Vagina (tissue), 2 donors: ENCODE measurements at places on chromosomes 1 and 21.
A peak's percentile ranks its signal among the peaks of the same experiment; 100 is the strongest.

DNA sequence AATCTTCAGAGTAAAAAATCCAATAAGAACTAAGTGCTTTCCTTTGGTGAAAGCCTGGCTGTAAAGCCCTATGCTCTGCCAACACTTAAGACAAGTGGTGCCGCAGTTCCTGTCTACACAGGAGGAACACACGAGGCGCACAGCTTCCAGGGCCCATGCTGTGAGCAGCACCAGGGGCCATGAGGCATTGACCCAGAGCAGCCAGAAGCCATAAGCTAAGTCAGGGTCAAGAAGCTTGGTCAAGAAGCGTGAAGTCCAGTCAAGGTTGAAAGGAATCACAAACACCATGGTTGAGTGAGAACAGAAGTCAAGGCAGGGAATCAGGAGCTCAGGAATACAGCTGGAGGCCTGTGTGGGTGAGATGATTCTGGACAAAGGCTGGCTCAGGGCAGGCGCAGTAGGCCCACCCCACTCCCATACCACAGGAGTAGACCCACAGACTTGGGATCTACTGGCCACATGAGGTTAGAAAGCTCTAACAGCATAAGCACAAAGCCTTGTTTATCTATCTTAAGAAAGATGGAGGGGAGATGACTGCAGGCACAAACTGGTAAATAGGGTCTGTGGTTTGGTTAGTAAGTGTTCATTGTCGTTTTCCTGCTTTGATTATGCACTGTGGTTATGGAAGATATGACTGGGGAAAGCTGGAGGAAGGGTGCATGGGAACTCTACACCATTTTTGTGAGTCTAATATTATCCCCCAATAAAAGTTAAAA, 42.9 kb upstream of the RCAN3 start:
- no peak for DNase-seq

GRCh38 chr1:109559995-109560394, 11.6 kb downstream of the GNAI3 start:
- DNase-seq, result no peak

DNA sequence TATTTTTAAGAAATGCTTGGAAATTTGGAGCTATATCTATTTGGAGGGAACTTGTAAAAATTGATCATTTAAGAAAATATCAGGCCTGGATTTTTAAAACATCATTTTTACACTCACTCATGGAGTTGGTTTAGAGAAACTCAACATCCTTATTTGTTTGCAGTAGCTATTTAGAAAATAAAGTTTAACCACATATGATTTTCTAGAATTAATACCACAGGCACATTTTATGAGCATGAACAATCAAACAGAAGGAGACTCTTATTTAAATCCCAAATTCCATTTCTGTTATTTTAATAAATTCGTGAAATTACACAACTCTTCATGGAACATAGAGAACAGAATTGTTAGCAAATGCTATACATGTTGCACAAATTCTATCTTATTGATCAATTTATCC, 3.2 kb downstream of the CDKN2C start:
- DNase-seq, result no peak

GRCh38 chr1:77313491-77313890, 31.7 kb downstream of the AK5 start:
- no peak for DNase-seq

DNA sequence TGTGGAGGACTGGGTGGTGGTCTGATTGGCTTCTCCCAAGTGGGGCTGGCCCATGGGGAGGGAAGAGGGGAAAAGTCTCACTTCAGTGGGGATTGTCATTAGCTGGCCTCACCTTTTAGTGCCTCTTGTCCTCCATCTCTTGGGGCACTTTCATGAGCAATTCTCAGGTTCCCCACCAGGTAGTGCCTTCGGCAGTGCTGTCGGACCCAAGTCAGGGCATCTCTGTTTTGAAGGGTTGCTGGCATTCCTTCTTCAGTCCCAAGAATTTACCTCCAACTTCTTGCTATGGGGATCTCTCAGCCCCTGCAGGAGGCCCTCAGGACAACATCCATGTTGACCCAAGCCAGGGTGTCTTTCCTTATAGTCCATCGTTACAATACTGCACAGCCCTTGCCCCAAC, 54.7 kb upstream of the F3 start:
- no peak for DNase-seq

GRCh38 chr1:151158751-151159251, 2.4 kb downstream of the TNFAIP8L2 start:
- DNase-seq, result no peak

- peak; percentile 84 for DNase-seq
Observed at GRCh38 chr1:168091720-168092550, 44.8 kb downstream of the GPR161 start.

DNA sequence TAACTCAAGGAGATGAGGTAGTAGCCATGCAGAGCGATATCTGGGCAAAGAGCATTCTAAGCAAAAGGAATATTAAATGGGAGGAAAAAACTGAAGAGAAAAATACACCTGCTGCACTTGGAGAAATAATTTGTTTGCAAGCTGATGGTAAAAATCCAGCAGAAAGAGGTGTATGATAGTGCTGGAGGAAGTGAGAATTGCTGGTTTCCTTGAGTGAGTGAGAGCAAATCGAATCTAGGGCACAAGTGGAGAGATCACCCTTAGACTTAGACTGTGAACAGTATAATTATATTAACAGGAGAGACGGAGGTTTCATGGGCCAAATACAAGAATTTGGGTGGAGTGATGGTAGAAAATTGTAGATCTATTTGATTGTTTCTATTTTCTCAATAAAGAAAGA, 2.7 kb upstream of the CR1 start:
- DNase-seq, result no peak

- no peak for DNase-seq
Observed at GRCh38 chr1:165828669-165829329, 1.4 kb downstream of the UCK2 start.

GRCh38 chr1:61101536-61101935, 19.2 kb downstream of the NFIA start:
- DNase-seq, result no peak

- DNase-seq, result no peak
Observed at GRCh38 chr1:50490640-50491039, 67.4 kb upstream of the DMRTA2 start.

GRCh38 chr1:14168326-14169063, 430.0 kb upstream of the KAZN start:
- DNase-seq, result no peak

GRCh38 chr21:45167796-45168222, 93.4 kb downstream of the ADARB1 start:
- peak; percentile 18 for DNase-seq

DNA sequence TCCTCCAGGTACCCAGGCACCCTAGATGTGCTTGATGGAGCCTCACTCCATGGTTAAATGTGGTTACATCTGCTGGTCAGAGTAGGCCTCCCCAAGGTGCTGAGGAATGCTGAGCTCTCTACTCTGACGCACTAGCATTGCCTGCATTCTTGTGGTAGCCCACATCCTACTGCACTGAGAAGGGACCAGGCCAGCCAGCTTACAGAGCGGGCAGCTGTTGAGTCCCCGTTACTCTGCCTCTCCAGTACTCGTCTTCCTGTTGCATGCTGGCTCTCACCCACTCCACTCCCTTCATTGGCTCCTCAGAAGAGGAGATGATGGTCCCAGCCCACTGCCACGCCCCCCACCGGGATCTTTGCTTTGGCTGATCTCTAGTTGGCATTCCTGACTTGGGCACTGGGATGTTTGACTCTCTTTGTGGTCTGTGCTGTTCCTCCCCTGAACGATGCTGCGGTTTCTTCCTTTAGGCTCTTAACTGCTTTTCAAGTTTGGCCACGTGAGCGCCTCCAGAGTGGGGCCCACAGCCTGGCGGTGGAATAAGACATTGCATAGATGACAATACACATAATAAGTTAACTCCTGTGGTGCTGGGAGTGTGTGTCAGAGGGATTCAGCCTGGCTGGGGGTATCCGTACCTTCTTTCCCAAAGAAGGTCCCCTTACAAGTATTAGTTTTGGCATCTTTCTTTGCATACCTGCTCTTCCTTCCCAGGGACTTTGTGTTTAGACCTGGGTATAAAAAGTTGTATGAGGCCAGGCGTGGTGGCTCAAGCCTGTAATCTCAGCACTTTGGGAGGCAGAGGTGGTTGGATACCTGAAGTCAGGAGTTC, 18.6 kb downstream of the AZIN2 start:
- DNase-seq, result no peak

GRCh38 chr1:7565099-7565750, 205.9 kb upstream of the VAMP3 start:
- DNase-seq, result no peak

GRCh38 chr21:45497846-45498645, 44.2 kb downstream of the SLC19A1 start:
- DNase-seq, result no peak

- DNase-seq, result no peak
Observed at GRCh38 chr21:26967062-26967913, at the start of gene ADAMTS5. ADAMTS5 (minus strand) TSS chr21:26967088; CDS start chr21:26966391, 697 bp downstream.

- DNase-seq, result no peak
Observed at GRCh38 chr1:58318157-58319005, 228.1 kb downstream of the OMA1 start.

DNA sequence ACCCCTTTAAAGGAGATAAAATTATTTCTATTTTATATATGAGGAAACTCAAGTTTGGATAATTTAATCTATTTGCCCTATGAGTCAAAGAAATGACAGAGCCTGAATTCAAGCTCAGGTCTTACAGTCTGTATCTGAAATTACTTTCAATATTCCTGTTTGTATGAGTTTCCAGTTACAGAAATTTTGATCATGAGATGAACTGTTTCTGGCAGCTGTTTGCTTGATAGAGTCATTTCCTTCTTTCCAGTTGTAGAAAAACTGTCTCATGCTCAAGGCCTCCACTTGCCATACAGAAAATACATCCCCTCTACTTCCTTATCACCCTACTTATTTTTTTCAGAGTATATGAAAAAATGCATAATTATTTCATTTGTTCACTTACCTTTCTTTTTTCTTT, 87.6 kb downstream of the PTPRC start:
- no peak for DNase-seq

GRCh38 chr1:81662913-81663526, 137.7 kb upstream of the ADGRL2 start:
- DNase-seq, result no peak

- DNase-seq, result no peak
Observed at GRCh38 chr21:45325206-45326168, 37.8 kb upstream of the POFUT2 start.

GRCh38 chr1:204084247-204084772, 11.4 kb downstream of the SOX13 start:
- no peak for DNase-seq

DNA sequence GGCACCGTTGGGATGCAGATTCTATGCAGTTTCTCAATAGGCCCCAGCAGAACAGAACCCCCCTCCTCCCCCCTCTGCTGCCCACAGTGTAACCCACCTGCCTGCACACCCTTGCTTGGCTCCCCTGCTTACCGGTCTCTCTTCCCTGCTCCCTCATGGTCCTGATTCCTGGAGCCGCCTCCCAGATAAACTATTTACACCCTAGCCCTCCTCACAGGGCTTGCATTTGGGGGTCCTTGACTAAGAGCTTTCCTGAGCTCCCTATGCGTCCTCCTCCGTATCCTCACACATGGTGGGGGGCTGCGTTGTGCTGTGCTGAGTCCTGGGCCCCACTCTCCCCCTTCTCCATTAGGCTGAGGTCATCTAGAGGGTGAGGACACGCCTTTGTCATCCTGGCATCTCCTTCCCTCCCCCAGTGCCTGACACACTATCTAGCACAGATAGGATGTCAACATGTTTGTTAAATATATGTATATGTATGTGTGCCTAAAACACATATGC, 121.9 kb downstream of the GRIK3 start:
- peak; percentile 90 for DNase-seq

GRCh38 chr1:212149566-212149965, 114.0 kb downstream of the DTL start:
- no peak for DNase-seq

DNA sequence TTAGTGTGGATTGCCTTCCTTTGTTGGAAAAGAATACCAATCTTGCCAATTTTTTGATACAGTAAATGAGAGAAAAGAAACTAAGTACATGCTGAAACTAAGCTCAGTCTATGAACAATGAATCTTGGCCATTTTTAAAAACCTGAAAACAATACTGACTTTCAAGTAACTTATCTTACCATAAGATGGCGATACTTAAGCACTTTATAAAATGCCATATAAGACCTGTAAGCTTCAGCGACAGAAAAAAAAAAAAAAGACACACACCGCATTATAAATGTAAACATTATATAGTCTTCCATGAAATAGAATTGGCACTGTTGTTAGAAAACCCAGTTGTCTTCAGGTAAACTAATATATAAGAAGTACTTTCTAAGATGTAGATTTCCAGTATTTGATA, 3.0 kb downstream of the OLFM3 start:
- no peak for DNase-seq

DNA sequence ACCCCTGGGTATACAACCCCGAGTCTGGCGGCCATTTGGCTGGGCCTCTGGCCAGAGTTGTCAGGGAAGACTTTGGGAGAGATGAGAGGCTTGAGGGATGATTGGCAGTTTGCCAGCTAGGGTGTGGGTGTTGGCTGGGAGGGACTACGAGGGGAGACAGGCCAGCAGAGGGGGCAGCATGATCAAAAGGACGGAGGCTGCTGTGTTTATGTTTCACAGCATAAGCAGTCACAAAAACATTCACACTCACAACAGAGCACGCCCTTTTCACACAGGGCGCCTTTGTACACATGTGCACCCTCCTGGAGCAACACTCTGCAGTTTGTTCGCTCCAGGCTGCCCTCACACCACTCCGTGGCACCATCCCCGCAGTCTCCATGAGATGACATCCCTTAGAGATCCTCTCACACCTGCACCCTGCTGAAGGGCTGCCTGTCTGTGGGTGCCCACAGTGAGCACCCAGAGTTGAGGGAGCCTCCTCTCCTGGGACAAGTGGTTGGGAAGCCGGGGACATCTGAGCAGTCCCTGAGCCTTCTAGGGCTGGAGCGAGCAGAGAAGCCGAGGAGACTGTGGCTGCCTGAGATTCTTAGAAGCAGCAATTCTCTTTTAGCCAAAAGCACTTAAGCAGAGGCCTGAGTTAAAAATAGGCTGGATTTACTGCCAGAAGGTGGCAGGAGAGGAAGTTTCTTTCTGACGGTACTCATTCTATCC, 15.4 kb downstream of the EFNA3 start:
- no peak for DNase-seq

DNA sequence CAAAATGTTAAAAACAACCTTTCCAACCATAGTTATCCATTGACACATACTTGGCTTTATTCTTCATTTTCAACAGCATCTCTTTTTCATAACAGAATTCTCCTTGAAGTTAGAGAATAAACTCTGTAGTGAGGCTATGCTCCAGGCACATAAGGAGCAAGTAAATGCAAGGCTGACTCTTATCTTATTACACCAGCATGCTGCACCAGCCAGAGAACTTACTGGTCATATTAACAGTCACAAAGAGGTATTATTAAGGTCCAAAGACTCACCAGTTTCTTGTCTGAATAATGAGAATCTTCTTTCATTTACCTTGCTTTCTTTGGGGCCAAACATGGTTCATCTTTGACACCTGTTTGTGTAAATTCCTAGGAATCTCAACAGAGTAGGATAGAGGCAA, 71.3 kb upstream of the IVNS1ABP start:
- no peak for DNase-seq

GRCh38 chr1:55190109-55190508, 25.1 kb downstream of the USP24 start:
- DNase-seq, result no peak
